ENCODE measurements at places on chromosomes 7 and 10. TPM values are rescaled to one million over a fixed set of nuclear protein-coding genes. Genes with fewer than 3 reads are reported as not detected.

DNA sequence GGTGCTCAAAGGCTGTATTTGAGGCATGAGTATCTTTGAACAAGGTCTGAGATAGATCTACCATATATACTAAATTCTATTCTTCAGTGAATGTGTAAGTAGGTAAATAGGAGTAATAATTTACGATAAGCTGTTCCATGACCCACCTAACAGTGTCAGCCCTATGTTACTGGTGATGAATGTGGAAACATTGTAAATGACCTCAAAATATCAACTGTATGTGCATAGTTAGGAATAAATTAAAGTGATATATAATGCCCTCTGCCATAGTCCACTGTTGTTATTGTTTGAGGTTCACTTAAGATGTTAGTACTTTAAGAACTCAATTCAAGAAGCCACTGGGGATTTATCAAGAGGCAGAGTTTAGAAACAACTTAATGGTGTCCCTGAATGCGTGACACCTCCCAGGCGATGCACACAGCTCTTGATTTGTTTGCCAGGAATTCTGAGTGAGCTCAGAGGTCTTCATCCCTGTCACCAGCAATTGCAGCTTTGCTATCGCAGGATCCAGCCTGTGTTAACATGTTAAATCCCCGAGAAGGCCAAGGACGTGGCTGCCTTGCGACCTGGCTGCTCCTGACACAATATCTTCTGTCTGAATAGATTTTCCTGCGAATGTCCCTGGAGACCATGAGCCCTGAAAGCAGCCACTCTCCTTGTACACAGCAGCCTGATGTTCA is 104.9 kb downstream of the KLF6 start:
- DNase-seq: no peak

GRCh38 chr10:46553238-46554049 is 3.0 kb downstream of the GPRIN2 start:
- DNase-seq: no peak

- DNase-seq: no peak
Observed at GRCh38 chr10:43126759-43127424, 11.4 kb upstream of the CSGALNACT2 start.

DNA sequence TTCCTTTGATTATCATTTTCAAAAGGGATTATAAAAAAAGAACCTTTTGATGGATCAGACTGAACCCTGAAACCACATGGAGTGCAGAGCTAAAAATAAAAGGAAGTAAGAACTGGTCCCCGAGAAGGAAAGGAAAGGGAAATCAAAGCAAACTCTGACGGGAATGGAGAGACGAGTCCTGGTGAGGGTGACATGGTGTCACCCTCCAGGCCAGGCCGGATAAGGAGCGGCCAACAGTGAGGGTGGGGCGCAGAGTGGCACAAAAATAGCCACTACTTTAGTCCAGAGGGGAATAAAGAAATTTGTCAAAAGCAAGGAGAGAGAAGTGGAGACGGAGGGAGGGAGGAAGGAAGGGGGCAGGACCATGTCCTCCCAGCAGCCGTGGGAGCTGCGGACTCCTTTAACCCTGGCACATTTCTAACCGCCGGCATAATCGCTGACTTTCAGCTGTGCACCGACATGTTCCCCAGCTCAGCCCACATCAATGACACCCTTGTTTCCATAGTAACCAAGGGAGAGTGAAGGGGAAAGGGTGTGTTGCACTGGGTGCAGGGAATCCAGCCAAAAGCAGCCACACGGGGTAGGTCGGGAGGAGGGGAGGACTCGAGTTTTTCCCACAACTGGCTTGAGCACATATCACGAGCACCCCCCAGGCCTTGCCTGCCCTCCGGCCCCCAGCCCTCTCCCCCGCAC is 29.7 kb downstream of the TRIM8 start:
- DNase-seq: no peak

- peak; percentile 63 for DNase-seq
Observed at GRCh38 chr10:101272229-101272868, 43.1 kb upstream of the LBX1 start.

- no peak for DNase-seq
Observed at GRCh38 chr10:115937768-115938056, 335.3 kb downstream of the GFRA1 start.

DNA sequence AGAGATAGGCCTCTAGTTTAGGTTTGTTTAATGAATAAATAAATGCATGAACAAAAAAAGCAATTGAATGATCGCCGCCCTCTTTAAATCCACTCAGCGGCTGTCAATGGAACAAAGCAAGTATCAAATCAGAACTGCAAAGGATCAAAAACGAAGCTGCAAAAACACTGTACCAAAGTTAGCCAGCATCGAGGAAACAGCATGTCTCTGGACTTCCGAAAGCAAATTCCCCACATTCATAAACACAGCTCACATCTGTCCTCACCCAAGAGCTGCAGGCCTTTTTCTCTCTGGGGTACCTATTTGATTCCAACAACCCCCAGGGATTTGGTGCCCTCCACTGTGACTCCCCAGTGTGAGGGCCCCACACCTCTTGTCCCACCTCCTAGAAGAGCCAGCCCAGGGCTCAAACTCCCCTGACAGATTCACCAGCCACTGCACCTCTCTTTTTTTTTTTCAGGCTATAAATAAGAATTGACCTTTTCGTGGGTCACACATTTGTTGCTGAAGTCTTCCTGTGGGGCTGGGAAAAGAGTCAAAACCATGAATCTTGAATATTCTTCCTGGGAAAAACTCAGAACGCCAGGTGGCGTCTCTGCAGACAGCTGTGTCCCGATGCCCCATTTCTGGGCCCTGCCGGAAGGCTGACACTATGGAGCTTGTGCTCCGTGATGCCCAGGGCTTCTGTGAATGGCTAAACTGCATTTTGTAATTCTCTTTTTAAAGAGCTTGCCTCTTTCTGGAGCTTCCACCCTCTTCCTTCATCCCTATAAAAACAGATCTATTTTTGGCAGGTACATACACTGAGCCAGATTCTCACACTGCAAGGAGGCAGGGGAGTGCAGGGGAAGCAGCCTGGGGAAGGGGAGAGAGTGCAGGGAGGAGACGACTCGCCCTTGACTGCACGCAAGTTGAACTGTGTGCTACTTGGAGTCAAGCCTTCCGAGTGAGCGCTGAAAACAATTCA is 51.7 kb downstream of the HSPA12A start:
- DNase-seq: peak; percentile 54

The CARD11 gene
- 3.2 TPM for total RNA-seq

The CYP3A7 gene
- not detected for total RNA-seq
